ENCODE measurements at places on chromosomes 16 and 17.

- no peaks in the 10 kb centered on the region for H3K27me3 ChIP-seq
- no peaks in the 10 kb centered on the region for H3K4me1 ChIP-seq
Observed at GRCh38 chr16:22710326-22710725, 103.6 kb upstream of the HS3ST2 start.

DNA sequence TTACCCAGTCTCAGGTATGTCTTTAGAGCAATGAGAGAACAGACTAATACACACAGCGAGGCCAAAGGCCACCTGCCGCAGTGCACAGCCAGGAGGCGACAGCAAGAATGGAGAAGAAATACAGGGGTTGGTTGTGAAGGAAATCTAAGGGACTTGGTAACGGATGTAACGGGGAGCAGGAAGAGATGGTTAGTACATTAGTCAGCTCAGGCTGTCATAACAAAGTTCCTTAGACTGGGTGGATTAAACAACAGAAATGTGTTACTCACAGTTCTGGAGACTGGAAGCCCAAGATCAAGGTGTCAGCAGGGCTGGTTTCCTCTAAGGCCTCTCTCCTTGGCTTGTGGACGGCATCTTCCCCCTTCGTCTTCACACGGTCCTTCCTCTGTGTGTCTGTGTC, 47.1 kb downstream of the TVP23C start:
- H3K4me1 ChIP-seq, result peaks cover 9% of the 10 kb centered on the region
- H3K27ac ChIP-seq, result no peak overlapping the region
- H3K36me3 ChIP-seq, result peaks cover 5% of the 10 kb centered on the region
- DNase-seq, result peak; percentile 85
- no peaks in the 10 kb centered on the region for H3K27me3 ChIP-seq
- H3K4me3 ChIP-seq, result no peak overlapping the region

GRCh38 chr16:21302898-21303528, 24.9 kb upstream of the CRYM start:
- DNase-seq, result peak; percentile 89
- no peaks in the 10 kb centered on the region for H3K27me3 ChIP-seq
- H3K27ac ChIP-seq, result peak overlapping the region; percentile 57

- no peaks in the 10 kb centered on the region for H3K36me3 ChIP-seq
- no peaks in the 10 kb centered on the region for H3K4me1 ChIP-seq
- peak overlapping the region; percentile 84 for H3K27ac ChIP-seq
- peak overlapping the region; percentile 79 for H3K4me3 ChIP-seq
Observed at GRCh38 chr17:58658804-58659713, 32.8 kb downstream of the TEX14 start.

DNA sequence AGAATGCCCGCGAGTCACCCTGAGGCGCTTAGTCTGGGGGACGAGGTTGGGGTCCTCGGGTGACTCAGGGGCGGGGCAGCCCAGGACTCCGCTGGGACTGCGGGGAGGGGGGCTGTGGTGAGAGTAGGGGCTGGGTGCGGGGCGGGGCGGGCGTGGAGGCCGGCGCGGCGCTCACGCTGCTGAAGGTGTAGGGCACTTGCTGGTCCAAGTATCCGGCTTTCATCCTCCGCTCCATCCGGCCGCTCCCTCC, 832 bp downstream of the ETV4 start:
- peak overlapping the region; percentile 79 for H3K27ac ChIP-seq
- no peaks in the 10 kb centered on the region for H3K27me3 ChIP-seq
- peak overlapping the region; percentile 66 for H3K4me3 ChIP-seq

GRCh38 chr17:44083250-44083849, 12.8 kb downstream of the G6PC3 start:
- no peak for DNase-seq
- H3K27ac ChIP-seq, result no peak overlapping the region
- H3K4me3 ChIP-seq, result no peak overlapping the region
- H3K36me3 ChIP-seq, result peaks cover 27% of the 10 kb centered on the region
- H3K27me3 ChIP-seq, result no peaks in the 10 kb centered on the region
- H3K4me1 ChIP-seq, result peaks cover 16% of the 10 kb centered on the region

DNA sequence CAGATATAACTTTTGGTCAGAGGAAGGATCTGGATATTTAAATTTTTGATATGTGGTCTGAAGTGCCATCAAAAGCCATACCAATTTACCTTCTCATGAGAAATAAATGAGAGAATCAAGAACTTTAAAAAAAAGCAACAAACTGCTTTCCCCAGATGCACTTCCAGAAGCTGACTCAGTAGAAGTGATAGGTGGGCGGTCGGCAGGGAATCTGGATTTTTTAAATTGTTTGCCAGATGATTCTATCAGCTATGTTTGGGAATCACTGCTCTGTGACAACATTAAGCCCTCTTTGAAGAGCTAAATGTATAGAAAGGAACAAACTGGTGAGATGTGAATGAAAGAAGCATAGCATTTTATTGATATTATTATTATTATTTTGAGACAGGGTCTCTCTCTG, 19.2 kb downstream of the CDH3 start:
- H3K27me3 ChIP-seq, result no peaks in the 10 kb centered on the region
- no peaks in the 10 kb centered on the region for H3K4me1 ChIP-seq
- peak; percentile 68 for DNase-seq
- H3K36me3 ChIP-seq, result no peaks in the 10 kb centered on the region

DNA sequence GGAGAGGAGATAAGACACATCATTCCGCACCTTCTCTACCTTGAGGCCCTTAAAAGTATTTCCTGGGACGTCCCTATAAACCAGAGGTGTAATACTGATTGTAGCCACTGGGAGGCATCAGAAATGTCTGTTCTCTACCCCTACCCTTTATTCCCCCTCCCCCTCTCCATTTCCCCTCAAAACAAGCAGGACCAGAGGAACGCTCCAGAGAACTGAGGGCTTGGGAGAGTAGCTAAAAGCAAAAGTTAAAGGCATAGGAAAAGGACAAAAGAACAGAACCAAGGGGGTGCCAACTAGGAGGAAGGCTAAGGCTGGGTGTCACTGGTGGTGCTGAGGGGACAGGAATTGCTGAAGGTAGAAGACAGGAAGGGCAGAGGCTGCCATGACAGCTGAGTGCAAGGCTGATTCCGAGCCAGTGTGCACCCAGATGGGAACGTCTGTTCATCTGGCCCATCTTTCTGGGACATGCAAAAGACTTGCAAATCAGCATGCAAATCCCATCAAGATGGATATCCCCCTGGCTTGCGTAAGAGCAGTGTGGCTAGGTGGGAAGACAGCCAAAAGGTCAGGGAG, 6.7 kb downstream of the CAMTA2 start:
- H3K27me3 ChIP-seq, result no peaks in the 10 kb centered on the region
- DNase-seq, result peak; percentile 62
- no peak overlapping the region for H3K27ac ChIP-seq

Data from fibroblast of lung (primary cell).